ENCODE measurements at places on chromosomes 7 and 10.

GRCh38 chr10:11713186-11713743, 28.9 kb upstream of the ECHDC3 start:
- DNase-seq, result peak; percentile 11

GRCh38 chr10:44417761-44418160, 32.9 kb upstream of the CXCL12 start:
- DNase-seq, result no peak

DNA sequence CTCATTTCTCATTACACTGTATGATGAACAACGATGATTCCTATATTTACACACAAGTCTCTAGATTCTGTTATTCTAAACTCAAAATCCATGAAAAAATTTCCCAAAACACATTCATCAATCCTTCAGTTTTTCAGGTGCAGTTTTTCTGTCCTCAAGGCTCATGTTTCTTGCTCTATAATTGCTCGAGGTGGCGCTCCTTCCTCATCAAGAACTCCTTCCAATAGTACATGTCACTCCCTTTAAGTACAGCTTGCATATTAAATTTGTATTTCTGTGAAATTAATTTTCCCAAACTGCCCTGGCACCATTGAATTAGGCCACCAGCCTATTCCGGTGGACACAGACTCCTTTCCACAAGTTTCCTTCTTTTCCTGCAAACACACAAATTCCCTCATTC, 188.7 kb upstream of the MINDY3 start:
- DNase-seq, result no peak

DNA sequence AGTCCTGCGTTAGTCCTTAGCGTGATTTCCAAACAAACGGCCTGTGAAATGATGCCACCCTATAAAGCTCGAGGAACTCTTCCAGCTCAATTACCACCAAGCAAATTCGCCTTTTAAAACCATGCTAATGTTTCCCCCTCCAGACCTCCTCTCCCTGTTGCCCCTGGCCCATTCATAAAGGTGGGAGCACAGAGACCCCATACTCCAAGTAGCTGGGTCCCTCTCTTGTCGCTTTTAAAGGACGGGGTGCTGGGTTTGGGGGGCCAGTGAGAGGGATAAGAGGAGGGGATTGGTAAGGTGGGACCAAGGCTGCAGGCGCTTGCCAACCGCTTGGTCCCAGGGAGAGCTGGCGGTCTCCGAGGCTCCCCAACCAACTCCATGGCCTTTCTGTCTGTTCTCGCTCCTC, 1.2 kb downstream of the HMX2 start:
- DNase-seq, result no peak

- DNase-seq, result peak; percentile 76
Measured at GRCh38 chr7:28570970-28571288, 158.6 kb downstream of the CREB5 start.

DNA sequence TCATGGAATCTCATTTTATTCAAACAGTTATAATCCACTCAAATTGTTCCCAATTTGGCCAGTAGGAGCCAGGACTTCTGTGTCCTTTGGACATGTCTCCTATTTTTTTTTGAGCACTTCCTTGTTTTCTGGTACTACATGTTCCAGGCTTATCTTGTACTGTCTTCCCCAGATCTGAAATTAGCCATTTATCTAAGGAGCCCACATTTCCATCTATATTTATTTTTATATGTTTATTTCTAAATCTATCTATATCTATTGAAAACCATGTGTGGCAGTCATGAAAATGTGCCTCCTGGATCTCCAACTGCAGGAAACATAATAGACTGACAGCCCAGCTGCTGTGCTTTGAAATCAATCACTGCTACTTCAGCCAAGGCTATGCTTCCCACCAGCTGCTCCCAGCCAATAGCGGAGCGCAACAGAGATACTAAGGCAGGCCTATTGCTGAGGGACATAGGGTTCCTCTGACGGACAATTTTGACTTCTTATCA, 147.1 kb downstream of the LRRC4 start:
- DNase-seq, result no peak

- DNase-seq, result no peak
Measured at GRCh38 chr10:124095096-124095495, 1.7 kb upstream of the CHST15 start.

- peak; percentile 48 for DNase-seq
Measured at GRCh38 chr7:140230516-140230860, 53.7 kb upstream of the KDM7A start.

DNA sequence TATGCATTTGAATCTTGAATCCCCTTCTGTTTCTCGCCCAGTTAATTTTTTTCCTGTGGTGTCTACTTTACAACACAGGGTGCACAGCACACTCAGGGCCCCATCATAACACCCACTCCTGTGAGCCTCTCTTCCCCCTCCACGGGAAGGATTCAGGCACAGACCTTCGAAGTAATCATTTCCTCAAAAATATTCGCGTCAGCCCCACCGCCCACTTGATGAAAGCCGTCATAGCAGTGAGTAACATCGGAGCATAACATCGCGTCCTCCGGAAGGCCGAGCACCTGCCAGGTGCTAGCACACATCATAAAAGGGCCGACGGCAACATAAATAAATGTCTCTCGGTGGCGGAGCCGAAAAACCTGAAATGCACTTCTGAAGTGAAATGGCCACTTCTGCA, 201.7 kb upstream of the ADARB2 start:
- no peak for DNase-seq

Measured in fibroblast of skin of right biceps (primary cell).